ENCODE measurements at places on chromosomes 4 and X.

- DNase-seq = peak; percentile 72
- H3K27me3 ChIP-seq = no peaks in the 10 kb centered on the region
- H3K27ac ChIP-seq = peak overlapping the region; percentile 84
- peak overlapping the region; percentile 56 for H3K4me3 ChIP-seq
Measured at GRCh38 chr4:170089274-170089667, 485 bp downstream of the AADAT start.

GRCh38 chr4:87227751-87228151, 7.3 kb upstream of the KLHL8 start:
- no peak overlapping the region for H3K4me3 ChIP-seq
- no peaks in the 10 kb centered on the region for H3K27me3 ChIP-seq
- no peaks in the 10 kb centered on the region for H3K36me3 ChIP-seq

DNA sequence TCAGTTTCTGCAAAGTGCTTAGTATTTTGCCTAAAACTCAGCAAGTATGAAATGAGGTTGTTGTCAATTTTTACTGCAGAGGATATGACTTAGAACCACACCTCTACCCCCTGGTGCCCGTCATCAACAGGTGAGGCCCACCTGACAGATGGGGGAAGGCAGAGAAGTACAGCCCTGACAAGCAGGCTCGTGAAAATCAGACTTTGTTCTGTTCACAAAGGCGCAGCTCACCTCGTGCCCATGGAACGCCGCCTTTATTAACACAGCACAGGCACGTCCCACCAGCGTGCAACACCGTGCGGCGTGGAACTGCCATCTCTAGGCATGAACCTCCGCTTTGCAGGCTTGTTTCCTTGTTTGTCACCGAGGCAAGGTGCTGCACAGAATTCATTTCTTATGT, 13.3 kb downstream of the CYP4V2 start:
- no peak overlapping the region for H3K4me3 ChIP-seq
- no peaks in the 10 kb centered on the region for H3K36me3 ChIP-seq
- no peaks in the 10 kb centered on the region for H3K4me1 ChIP-seq
- H3K27me3 ChIP-seq = no peaks in the 10 kb centered on the region

- H3K4me3 ChIP-seq = no peak overlapping the region
- H3K4me1 ChIP-seq = peaks cover 30% of the 10 kb centered on the region
- no peaks in the 10 kb centered on the region for H3K36me3 ChIP-seq
- DNase-seq = peak; percentile 95
- no peaks in the 10 kb centered on the region for H3K27me3 ChIP-seq
- peak overlapping the region; percentile 84 for H3K27ac ChIP-seq
Measured at GRCh38 chr4:2867758-2868491, 24.3 kb downstream of the ADD1 start.

Measured in mesendoderm (in vitro differentiated cells).